ENCODE measurements at places on chromosomes 2 and 18. TPM values are rescaled to one million over a fixed set of nuclear protein-coding genes. Genes with fewer than 3 reads are reported as not detected.

ACOXL gene
- not detected for total RNA-seq

C1QL2 gene
- total RNA-seq: 4.4 TPM

CNDP1 gene
- total RNA-seq: 0.49 TPM

CRIM1 gene
- 52.1 TPM for total RNA-seq

SNRPD1 gene
- total RNA-seq: 16.7 TPM

All from temporal lobe (tissue), 4 donors.